ENCODE measurements at places on chromosomes 3 and 15. TPM values are rescaled to one million over a fixed set of nuclear protein-coding genes. Genes with fewer than 3 reads are reported as not detected.

Gene MME
- 9.2 TPM for total RNA-seq

Gene ALDH1A3
- 3.0 TPM for total RNA-seq

Gene IRAK2
- total RNA-seq = 6.8 TPM

- DNase-seq = peak; percentile 37
- no peaks in the 10 kb centered on the region for H3K4me1 ChIP-seq
- H3K27me3 ChIP-seq = no peaks in the 10 kb centered on the region
- H3K36me3 ChIP-seq = no peaks in the 10 kb centered on the region
These were observed 144.2 kb downstream of the PDCD6IP start for GRCh38 chr3:33942483-33943150.

- H3K4me1 ChIP-seq = peaks cover 20% of the 10 kb centered on the region
- no peak overlapping the region for H3K4me3 ChIP-seq
- no peaks in the 10 kb centered on the region for H3K36me3 ChIP-seq
- DNase-seq = no peak
- peak overlapping the region; percentile 94 for H3K27ac ChIP-seq
- no peaks in the 10 kb centered on the region for H3K27me3 ChIP-seq
These were observed 126.7 kb upstream of the SAMMSON start for GRCh38 chr3:69872783-69873378.

Gene TRIM42
- total RNA-seq = not detected

DNA sequence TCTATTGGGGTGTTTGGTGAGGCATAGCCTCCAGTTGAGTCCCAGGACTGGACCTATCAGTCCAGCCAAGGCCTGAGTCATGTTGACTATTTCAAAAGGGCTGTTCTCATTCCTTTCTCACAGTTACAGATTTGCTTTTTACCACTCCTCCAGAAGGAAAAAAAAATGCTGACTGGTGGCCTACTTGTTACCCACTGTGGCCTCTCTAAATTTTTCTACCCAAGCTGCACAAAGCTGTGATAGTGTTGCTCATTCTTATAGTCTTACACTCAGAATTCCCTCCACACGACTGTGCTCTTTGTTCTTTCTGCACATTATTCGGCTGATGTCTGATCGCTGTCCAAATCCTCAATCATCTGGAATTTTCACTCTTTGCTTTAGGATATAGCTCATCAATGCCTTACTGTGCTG is 1142.2 kb downstream of the IGSF11 start:
- H3K27ac ChIP-seq = no peak overlapping the region
- H3K27me3 ChIP-seq = no peaks in the 10 kb centered on the region
- no peak for DNase-seq
- no peak overlapping the region for H3K4me3 ChIP-seq
- no peaks in the 10 kb centered on the region for H3K36me3 ChIP-seq

- H3K27ac ChIP-seq = no peak overlapping the region
- no peak overlapping the region for H3K4me3 ChIP-seq
- H3K27me3 ChIP-seq = no peaks in the 10 kb centered on the region
These were observed 75.7 kb downstream of the GAP43 start for GRCh38 chr3:115698851-115699591.

DNA sequence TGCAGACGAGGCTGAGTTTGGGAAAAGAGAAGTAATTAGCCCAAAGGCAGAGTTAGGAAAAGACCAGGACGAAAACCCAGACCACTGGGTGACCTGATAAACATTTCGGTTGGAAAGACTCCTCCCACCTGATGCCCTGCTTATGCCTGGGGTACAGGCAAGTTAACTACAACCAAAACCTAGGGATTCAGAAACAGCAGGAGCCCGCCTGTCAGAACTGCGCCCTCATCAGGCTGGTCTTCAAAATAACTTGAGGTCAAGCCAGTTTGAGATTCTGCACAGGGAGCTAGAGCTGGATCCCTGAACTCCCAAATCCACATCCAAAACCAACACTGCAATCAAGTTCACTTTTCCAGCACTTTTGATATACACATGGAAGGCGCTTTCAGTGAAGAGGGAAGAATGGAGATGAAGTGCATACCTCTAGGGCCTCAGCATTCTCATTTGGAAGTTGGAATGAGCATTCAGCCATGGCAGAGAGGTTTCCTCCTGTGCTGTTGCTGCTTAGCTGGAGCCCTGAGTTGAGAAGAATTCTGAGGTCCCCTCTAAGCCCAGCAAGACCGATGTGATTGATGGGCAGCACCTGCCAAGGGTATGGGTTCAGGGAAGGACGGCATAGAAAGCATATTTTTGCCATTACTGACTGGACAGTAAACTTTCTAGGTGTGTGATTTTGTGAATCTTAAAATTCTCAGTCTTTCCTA is 11.6 kb downstream of the TSEN2 start:
- H3K4me3 ChIP-seq = no peak overlapping the region
- no peak overlapping the region for H3K27ac ChIP-seq
- H3K36me3 ChIP-seq = peaks cover 21% of the 10 kb centered on the region
- DNase-seq = no peak
- H3K27me3 ChIP-seq = no peaks in the 10 kb centered on the region

Gene CCR9
- 0.46 TPM for total RNA-seq

Data from lung (tissue), 17 donors.